Fibroblast of skin of right biceps (primary cell): ENCODE measurements at places on chromosomes 7 and 10.
A peak's percentile ranks its signal among the peaks of the same experiment; 100 is the strongest.

GRCh38 chr10:77602913-77603533, 34.6 kb downstream of the KCNMA1 start:
- DNase-seq = no peak

GRCh38 chr10:19964625-19965024, 148.4 kb downstream of the PLXDC2 start:
- DNase-seq = no peak

- DNase-seq = peak; percentile 88
These were observed 38.6 kb downstream of the CDC14C start for GRCh38 chr7:48962821-48963505.

DNA sequence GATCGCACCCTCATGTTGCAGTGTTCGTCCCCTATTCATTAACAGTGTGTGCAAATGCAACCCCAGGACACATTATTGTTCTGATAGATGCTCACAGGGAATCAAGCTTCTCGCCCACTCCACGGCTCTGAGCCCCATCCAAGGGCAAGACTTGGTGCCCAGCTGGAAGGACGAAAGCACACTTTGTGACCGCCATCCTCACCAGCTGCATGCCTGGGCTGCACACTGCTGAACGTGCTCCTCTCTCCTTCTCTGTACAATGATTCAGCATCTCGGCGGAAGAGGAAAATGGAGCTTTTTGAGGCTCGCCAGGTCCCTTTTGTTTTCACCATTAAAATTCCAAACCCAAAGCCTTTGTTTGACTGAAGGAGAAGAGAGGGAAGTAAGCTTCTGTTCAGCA, 41.9 kb downstream of the MKI67 start:
- DNase-seq = no peak

DNA sequence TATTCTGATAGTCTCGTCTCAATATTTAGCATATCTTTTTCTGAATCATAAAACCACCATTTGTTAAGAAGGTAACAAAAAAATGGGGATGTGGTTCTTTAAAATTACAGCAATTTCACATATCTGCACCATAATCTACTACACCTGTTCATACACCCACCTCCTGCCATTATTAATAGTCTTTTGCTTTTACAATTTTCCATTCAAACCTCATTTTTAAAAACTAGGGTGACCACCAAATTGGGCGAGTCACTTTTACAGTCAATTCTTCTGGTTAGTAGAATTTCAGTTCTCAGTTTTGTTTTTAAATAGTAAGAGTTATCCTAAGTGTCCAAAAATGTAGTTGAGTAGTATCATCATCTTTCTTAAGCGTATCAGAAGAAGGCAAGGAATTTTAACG, 48.4 kb upstream of the GSAP start:
- no peak for DNase-seq

- no peak for DNase-seq
These were observed 5.1 kb downstream of the DEPP1 start for GRCh38 chr10:44973323-44974081.
